ENCODE measurements at places on chromosomes 13 and 19.

DNA sequence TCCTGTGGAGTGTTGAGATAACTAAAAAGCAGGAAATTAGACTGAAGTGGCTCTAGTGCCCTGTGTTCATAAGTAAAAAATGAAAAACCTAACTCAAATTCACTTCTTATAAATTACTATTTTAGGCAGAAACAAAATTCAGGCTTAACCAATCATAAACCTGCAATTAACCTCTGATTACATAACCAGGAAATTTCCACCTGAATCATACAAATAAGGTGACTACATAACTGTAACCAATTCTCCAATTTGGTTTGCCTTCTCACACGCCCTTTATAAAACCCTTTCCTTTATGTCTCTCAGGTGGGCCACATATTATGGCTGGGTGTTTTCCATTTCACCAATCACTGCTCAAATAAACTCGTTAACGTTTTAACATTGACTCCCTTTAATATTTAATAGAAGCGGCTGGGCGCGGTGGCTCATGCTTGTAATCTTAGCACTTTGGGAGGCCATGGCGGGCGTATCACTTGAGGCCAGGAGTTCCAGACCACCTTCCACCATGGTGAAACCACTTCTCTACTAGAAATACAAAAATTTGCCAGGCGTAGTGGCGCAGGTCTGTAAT, 22.9 kb upstream of the ZNF724 start:
- peaks cover 30% of the 10 kb centered on the region for H3K4me1 ChIP-seq
- no peak for DNase-seq
- H3K27ac ChIP-seq, result peak overlapping the region; percentile 93
- peak overlapping the region; percentile 94 for H3K4me3 ChIP-seq
- H3K27me3 ChIP-seq, result no peaks in the 10 kb centered on the region

- no peaks in the 10 kb centered on the region for H3K27me3 ChIP-seq
- no peak for DNase-seq
- peaks cover 7% of the 10 kb centered on the region for H3K36me3 ChIP-seq
Observed at GRCh38 chr19:51688671-51689571, 4.2 kb upstream of the SPACA6 start.

DNA sequence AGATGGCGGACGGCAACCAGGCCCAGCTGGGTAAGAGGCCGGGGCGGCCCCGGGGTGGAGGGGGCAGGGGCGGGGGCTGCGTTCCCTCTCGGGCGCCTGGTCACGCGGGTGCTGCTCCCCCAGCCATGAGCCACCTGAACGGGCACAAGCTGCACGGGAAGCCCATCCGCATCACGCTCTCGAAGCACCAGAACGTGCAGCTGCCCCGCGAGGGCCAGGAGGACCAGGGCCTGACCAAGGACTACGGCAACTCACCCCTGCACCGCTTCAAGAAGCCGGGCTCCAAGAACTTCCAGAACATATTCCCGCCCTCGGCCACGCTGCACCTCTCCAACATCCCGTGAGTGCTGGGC, 11.1 kb downstream of the PTBP1 start:
- H3K4me3 ChIP-seq, result no peak overlapping the region
- H3K4me1 ChIP-seq, result peaks cover under 1% of the 10 kb centered on the region
- no peaks in the 10 kb centered on the region for H3K27me3 ChIP-seq
- no peak for DNase-seq
- peaks cover 100% of the 10 kb centered on the region for H3K36me3 ChIP-seq

- H3K36me3 ChIP-seq, result no peaks in the 10 kb centered on the region
- H3K4me1 ChIP-seq, result no peaks in the 10 kb centered on the region
- H3K27ac ChIP-seq, result no peak overlapping the region
- peaks cover 83% of the 10 kb centered on the region for H3K27me3 ChIP-seq
- no peak overlapping the region for H3K4me3 ChIP-seq
Observed at GRCh38 chr13:27851096-27851850, 59.0 kb downstream of the GSX1 start.

- no peaks in the 10 kb centered on the region for H3K36me3 ChIP-seq
- no peak overlapping the region for H3K4me3 ChIP-seq
- no peak for DNase-seq
Observed at GRCh38 chr13:92894447-92894846, 332.2 kb upstream of the GPC6 start.

GRCh38 chr13:106407338-106407737, 128.1 kb downstream of the EFNB2 start:
- H3K27me3 ChIP-seq, result no peaks in the 10 kb centered on the region
- no peaks in the 10 kb centered on the region for H3K4me1 ChIP-seq
- H3K4me3 ChIP-seq, result no peak overlapping the region
- H3K27ac ChIP-seq, result no peak overlapping the region
- H3K36me3 ChIP-seq, result no peaks in the 10 kb centered on the region

DNA sequence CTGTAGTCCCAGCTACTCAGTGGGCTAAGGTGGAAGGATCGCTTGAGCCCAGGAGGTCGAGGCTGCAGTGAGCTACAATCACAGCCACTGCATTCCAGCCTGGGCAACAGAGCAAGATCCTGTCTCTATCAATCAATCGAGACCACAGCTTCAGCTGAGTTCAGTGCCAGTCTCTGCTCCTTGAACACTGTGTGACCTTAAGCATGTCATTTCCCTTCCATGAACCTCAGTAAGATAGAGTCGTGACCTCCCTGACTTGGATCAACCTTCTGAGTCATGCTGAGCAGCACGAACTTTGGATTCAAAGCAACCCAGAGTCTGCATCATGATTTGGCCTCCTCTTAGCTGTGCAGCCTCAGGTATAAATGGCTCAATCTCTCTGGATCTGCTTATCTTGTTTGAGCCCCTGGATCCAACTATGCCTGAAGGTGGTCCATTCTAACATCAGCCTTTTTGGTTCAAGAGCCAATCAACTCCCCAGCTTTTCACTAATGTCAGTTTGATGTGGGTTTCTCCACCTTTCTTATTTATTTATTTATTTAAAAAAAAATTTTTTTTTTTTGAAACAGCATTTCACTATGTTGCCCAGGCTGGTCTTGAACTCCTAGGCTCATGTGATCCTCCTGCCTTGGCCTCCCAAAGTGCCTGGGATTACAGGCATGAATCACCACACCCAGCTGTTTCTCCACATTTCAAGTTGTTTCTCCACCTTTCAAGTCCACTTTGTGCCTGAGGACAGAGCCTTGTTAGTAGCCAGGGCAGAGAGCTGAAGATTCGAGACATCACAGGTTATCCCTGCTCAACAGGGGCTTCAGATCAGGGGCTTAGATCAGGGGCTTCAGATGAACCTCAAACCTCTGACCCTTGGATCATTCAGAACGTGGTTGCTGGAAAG, 26.4 kb downstream of the PTPRS start:
- H3K36me3 ChIP-seq, result no peaks in the 10 kb centered on the region
- no peak overlapping the region for H3K4me3 ChIP-seq
- no peak overlapping the region for H3K27ac ChIP-seq
- H3K4me1 ChIP-seq, result peaks cover 7% of the 10 kb centered on the region
- no peaks in the 10 kb centered on the region for H3K27me3 ChIP-seq

GRCh38 chr13:99800011-99800410, 171.6 kb downstream of the ZIC5 start:
- no peak for DNase-seq
- no peaks in the 10 kb centered on the region for H3K36me3 ChIP-seq
- no peaks in the 10 kb centered on the region for H3K4me1 ChIP-seq
- no peak overlapping the region for H3K4me3 ChIP-seq
- no peaks in the 10 kb centered on the region for H3K27me3 ChIP-seq
- H3K27ac ChIP-seq, result no peak overlapping the region

GRCh38 chr19:1364070-1364704, 19.5 kb upstream of the NDUFS7 start:
- H3K36me3 ChIP-seq, result peaks cover 92% of the 10 kb centered on the region
- no peaks in the 10 kb centered on the region for H3K27me3 ChIP-seq
- H3K4me1 ChIP-seq, result peaks cover 34% of the 10 kb centered on the region
- H3K27ac ChIP-seq, result no peak overlapping the region
- no peak for DNase-seq
